RWPE2 (cell line): ENCODE measurements at places on chromosomes 1 and 21.

DNA sequence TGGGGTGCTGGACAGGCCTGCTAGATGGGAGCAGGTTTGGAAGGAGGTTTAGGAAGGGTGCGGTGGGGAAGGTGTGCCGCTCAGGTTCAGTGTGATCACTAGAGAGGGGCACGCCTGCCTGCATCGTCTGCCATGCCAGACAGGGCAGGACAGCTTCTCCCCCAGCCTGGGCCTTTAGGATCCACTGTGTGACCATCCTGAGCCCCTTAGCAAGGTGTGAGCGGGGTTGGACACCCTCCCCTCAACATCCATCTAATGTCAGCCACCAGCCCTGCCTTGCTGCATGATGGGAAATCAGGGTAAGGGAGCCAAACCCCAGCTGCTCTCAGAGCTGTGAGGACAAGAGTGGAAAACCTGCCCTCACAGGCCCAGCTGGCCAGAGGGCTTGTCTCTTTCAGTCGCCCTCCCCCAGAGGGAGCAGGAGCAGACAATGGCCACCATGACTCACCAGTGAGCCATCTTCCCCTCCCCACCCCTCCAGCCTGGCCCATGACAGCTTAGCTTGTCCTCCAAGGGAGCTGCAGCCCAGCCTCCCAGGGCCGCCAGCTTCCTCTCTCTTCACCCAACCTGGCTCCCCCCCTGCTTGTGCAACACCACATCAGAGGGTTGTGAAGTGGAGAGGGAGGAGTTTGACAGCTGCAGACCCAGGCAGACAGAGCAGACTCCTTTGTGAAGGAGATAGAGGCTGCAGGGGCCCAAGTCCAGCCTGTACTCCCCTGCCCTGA is 37.0 kb downstream of the NUAK2 start:
- peak; percentile 100 for DNase-seq

GRCh38 chr1:183609313-183609712 is 19.1 kb upstream of the NCF2 start:
- no peak for DNase-seq

DNA sequence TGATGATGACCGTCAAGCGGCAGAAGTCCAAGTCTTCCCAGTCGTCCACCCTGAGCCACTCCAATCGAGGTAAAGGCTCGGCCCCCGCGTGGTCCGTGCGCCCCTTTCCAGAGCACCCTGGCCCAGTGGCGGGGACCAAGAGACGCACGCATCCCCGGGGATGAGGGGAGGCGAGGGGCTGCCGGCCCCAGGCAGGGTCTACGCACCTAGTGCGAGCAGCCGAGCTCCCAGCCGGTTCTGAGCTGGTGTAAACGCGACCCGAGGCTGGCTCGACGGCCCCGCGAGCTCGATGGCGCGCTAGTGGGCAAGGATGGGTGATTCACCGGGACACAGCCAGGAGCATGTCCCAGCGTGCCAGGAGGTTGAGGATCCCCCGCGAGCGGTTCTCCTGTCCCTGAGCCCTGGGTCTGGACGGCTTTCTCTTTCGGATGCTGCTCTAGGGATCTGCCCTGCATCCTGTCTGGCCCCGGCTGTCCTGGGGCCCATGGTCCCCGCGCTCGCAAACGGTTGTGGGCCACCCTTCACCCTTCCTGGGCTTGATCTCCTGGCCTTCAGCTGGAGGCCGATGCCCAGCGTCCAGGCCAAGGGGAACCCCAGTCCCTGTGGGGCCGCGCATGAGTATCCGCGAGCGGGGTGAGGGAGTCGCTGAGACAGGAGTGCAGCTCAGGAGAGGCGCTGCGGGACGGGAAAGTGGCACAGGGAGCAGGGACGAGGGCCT is 689 bp downstream of the PKP1 start:
- DNase-seq: no peak

GRCh38 chr1:38129971-38130370 is 83.4 kb upstream of the POU3F1 start:
- no peak for DNase-seq

DNA sequence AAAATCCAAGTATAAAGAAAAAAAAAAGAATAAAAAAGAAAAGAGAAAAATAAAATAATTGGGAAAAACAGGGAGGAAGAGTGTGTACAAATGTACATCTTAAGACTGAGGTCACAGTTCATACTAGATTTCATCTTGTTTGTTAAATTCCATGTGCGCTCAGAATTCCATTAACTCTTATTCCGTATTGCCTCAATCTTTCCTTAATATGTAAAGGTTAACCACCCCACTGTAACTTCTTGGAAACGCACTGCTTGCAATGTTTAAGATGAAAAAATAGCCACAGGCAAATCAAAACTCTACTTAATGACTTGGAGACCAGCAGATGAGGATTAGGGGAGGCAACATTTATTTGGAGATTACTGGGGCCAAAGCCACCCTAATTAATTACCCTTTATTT is 23.9 kb upstream of the KCNE1 start:
- no peak for DNase-seq

DNA sequence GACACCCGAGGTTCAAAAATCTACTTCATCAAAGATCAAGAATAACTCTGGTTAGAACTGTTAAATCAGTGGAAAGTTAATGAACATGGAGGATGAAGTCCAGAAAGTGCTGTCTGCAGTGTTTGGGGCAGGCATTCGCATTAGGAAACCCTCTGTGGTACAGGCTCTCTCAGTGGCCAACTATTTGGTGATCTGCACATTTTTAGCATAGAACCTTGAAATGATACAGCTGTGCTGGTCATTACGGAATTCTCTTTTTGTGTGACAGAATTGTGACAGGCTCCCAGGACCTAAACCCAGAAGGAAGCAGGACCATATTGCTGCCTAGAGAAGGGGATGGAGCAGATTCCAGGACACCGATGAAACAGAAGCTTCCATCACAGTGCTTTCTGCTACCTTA is 89.0 kb downstream of the SLC45A1 start:
- DNase-seq: no peak

GRCh38 chr1:28910379-28911115 is 3.8 kb upstream of the EPB41 start:
- DNase-seq: no peak

- DNase-seq: no peak
Measured at GRCh38 chr1:235867903-235868469, 1.3 kb upstream of the LYST start.

DNA sequence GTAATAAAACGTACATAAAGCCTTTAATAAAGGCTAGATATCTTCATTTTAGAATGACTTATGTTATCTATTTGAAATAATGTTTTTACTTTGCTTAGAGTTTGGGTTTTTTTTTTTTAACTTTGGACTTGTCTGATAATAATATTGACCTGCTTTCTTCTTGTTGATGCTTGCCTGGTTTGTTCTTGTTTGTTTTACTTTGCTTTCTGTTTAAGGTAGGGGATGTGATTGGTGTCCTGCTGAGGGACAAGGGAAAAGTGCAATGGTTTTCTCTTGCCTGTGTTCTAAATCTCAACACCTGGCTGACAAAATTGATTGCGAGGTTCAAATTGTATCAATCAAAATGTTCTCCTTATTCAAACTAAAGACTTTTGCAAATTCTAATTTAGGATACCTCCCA is 2.2 kb upstream of the FH start:
- DNase-seq: no peak

DNA sequence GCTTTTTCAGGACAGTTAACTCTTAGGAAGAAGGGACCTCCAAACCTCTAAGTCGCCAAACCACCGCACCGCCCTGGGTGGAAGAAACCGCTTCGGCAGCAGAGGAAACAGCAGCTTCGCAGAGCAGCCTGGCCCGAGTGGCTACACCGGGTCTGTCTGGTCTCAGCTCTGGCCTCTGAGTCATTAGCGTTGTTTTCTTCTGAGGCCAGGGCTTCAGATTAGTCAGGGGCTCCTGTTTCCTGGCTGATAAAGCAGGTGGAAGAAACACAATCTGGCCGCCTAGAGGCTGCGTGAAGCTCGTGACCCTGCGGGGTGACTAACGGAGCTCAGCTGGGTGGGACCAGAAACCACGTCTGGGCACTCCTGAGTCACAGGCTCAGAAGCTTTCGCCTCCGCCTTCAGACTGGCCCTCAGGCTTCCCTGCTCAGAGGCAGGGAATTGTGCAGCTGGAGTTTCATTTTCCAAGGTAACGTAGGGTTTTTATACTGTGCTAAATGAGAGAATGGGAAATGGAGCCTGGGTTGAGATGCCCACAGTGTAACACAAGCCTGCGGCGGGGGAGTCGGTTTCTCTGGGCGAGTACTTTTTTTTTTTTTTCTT is 44.9 kb downstream of the CHAF1B start:
- DNase-seq: peak; percentile 97

- DNase-seq: no peak
Measured at GRCh38 chr1:86378813-86379212, 17.3 kb downstream of the ODF2L start.

DNA sequence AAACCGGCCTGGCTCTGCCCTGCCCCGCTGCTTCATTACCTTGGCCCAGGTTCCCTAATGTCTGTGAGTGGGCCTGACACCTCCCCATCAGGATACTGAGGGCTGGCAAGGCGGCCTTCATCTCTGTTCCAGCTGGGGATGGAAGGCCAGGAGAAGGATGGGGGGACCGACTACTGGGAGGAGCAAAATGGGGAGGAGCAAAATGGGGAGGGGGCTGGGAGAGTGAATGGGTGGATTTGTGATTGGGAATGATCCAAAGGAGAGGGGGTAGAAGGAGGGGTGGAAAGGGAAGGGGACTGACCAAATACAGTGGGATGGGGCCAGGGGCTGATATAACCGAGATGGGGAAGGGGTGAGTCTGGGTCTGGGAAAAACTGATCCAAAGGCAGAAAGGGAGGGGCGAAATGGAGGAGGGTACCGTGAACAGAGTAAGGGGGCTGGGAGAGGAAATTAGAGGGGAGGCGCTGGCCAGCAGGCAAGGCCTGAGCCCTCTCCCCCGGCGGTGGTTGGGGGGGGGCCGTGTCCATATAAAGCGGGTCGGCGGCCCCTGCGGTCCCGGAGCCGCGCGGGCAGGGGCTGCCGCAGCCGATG is at the start of gene FOXE3:
Gene FOXE3 (plus strand): TSS at position 558 of the 591 bp plus-strand sequence. CDS start 31 bp downstream, at position 589.
- no peak for DNase-seq

DNA sequence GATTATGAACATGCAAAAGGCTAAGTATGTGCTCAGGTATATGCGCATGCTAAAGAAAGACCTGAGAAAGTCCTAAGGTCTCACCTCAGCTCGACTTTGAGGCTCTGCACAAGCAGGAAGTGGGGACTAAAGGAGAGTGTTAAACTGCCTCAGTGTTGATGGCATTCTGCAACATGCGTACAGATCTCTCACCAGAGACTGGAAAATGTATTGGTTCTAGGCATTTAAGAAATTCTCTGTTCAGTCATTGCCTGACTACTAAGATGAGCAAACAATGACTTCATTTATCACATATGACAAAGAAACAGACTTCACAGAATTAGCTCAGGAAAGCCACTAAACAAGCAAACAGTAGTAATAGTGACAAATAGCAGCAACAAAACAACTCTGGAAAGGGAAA is 90.8 kb downstream of the USH2A start:
- no peak for DNase-seq

GRCh38 chr1:172356620-172357019 is 63.9 kb upstream of the C1orf105 start:
- DNase-seq: no peak

GRCh38 chr1:5504364-5504740 is 487.9 kb downstream of the NPHP4 start:
- no peak for DNase-seq

DNA sequence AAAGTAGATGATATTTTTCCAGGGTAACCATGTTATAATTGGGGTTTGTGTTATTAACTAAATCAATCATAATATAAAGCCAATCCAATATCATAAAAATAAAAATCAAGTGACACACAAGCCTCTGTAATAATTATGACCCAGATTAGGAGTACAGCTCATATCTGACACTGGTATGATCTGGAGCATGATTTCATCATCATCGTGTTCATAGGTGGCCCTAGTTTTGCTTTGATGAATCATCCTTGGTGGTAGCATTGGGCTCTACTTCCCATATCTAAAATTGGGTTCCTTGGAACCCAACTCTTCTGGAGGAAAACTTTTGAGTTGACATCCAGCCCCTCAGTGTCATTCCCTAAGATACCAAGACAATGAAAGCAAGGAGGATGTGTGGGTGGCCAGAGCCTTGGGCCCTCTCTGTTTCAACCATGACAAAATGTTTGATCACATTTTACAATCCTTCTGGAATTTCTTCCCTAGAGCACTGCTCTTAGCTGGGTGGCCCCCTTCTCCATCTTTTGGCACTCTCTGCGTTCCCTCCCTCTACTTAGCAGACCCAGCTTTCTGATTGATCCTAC is 37.0 kb upstream of the ENAH start:
- DNase-seq: no peak

DNA sequence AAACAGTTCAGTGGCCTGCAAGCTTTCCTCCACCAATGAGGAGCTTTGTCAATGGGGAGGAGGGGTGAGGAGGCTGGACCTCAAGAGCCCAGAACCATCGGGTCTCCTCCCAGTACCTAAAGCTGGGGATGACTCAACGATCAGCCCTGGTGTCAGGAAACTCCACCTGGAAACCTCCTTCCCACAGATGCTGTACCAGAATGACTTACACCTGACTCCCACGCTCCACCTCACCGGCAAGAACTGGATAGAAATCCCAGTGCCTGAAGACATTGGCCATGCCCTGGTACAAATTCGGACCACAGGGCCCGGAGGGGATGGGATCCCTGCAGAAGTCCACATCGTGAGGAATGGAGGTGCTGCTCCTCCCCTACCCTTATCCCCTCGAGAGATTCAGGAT is 11.4 kb downstream of the TMEM81 start:
- DNase-seq: no peak

- DNase-seq: no peak
Measured at GRCh38 chr1:51156752-51157151, 54.7 kb downstream of the C1orf185 start.
